Astrocyte of the hippocampus (primary cell): ENCODE measurements at places on chromosomes 16 and 17.
A peak's percentile ranks its signal among the peaks of the same experiment; 100 is the strongest.

DNA sequence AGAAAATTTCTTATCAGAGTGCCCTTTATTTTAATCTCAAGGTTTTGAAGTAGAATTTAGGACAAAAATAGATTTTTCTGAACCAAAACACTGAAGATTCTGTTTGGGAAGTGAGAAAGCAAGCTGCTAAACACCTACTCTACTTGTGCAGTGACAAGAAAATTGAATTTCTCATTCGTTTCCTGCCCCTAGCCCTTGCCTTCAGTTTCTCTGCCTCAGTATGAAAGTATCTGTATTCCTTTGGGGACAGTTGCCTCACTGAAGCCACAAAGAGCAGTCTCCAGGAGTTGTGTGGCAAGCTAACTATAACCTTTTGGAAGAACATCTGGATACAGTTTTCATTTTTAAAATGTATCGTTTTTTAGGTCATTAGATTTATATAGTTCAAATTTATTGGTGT is 19.7 kb downstream of the MOSMO start:
- no peak for DNase-seq

GRCh38 chr17:72945473-72945872 is 147.0 kb downstream of the SLC39A11 start:
- DNase-seq = no peak

GRCh38 chr16:19837331-19837980 is 47.2 kb downstream of the GPRC5B start:
- peak; percentile 31 for DNase-seq

DNA sequence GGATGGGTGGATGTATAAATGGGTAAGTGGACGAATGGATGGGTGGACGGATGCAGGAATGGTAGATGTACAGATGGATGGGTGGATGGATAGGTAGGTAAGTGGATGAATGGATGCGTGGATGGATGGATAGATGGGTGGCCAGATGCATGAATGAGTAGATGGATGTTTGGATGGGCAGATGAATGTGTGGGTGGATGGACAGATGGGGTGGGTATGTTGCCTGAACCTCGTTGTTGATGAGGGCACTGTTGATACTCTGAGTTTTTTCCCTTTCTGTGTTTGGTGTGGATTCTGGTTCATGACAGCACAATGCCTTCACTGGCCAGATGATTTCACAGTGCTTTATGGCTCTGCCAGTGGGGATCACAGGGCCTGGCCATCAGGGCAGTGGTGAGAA is 208.3 kb downstream of the NPIPB11 start:
- no peak for DNase-seq

DNA sequence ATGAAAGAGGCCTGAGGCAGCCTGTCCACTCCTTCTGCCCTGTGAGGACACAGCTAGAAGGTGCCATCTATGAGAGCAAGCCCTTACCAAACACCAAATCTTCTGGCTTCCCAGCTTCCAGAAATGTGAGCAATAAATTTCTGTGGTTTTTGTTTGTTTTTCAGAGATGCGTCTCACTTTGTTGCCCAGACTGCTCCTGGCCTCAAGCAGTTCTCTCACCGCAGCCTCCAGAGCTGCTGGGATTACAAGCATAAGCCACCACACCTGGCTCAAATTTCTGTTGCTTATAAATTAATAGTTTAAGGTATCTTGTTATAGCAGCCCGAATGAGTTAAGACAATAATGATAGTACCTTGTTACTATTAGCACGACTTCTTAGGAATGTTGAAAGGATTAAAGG is 12.5 kb upstream of the SLC16A11 start:
- peak; percentile 71 for DNase-seq

DNA sequence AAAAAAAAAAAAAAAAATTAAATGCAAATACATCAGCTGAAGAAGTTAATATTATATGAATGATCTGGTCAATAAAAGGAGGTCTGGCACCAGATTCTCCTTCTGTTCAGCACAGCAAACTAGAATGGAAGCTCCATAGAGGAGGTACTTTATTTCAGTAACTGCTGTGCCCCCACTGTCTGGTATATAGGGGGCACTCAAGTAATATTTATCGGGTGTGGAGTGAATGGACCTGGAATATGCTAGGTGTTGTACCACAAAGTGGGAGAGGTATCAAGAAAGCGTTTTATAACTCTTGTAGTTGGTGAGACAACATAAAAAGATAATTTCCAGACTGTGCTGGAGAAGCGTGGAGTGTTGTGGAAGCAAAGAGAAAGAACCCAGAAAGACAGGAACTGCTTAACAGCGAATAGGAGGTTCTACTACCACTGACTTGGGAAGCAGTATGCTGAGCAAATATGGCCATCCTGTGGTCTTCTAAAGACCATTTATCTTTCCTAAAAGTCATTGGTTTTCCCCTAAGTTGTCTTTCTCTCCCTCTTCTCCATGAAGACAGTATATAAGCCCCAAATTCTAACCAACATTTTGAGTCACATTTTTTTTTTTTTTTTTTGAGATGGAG is 12.2 kb upstream of the PRKCA start:
- no peak for DNase-seq

DNA sequence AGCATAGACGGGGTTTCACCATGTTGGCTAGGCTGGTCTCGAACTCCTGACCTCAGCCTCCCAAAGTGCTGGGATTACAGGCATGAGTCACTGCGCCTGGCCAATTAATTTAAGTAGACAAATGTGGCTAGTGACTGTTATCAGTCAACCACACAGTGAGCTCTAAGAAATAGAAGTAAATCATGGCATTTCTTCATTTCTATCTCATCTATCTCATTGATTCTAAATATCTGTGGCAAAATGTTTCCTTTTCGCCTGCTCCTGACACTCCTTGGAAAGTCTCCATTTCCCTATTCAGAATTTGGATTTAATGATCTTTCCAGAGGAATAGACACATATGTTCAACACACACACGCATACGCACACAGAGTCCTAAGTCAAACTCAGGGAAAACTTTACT is 81.3 kb downstream of the HIC1 start:
- peak; percentile 24 for DNase-seq

DNA sequence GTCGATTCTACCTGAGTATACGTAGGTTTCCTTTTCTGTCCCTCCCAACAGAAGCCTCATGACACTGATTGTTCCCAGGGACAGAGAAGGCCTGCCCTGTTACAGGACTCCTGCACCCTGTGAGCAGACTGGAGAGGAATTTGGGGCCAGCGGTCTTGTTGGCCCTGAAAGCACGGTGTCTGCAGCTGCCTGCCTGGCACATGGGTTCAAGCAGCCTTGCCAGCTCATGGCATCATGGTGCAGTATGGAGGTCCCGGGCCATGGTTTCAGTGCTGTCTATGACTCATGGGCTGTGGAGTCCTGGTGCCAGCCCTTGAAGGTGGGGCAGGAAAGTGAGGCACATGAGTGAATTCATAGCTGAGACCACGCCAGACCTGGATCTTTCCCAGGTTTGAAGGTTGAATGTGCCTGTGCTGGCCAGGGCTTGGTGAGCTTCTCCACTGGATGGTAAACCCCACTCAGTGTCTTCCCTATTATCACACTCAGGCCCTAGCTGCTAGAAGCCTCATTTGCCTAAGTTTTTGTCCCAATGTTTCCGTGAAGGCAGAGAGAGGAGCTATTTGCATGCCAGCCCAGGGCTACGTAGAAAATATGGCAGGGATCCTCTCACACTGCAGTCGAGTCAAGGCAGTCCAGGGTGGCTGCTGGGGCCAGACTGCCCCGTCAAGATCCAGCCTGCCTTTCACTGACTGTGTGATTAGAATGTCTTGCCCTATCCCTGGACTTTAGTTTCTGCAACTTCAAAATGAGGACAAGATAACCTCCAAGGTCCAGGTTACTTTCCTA is 277.2 kb upstream of the CCL2 start:
- DNase-seq = no peak

DNA sequence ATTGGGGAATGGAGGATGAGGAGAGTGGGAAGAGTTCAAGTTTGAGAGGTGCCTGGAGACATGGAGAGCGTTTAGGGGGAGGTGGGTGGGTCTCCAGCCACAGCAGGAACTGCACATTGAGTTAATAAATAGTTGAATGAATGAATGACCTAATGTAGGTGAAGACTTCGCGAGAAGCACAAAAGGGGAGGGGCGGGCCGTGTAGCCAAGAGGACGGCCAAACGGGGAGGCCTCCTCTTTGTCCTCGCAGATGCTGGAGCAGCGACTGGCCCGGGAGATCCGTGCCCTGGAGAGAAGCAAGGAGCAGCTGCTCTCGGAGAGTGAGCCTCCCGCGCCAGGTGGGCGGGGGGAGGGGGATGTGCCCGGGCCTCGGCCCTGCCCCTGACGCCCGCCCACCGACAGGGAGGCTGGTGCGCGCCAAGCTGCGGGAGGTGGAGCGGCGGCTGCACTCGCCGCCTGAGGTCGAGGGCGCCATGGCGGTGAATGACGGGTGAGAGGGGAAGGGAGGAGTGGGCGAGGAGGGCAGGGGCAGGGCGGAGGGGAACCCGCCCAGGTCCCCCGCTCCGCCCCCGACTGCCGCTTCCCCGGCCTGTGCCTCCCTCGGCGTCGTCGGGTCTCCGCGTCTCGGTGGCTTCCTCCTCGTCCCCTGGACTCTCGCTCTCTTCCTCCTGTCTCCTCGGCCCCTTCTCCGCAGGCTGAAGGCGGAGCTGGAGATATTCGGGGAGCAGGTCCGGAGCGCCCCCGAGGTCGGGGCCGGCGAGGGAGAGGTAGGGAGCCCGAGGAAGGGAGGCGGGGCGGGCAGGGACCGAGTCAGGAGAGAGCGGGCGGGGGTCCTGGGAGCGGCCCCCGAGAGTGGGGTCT is 12.9 kb downstream of the SYCE1L start:
- DNase-seq = peak; percentile 80

DNA sequence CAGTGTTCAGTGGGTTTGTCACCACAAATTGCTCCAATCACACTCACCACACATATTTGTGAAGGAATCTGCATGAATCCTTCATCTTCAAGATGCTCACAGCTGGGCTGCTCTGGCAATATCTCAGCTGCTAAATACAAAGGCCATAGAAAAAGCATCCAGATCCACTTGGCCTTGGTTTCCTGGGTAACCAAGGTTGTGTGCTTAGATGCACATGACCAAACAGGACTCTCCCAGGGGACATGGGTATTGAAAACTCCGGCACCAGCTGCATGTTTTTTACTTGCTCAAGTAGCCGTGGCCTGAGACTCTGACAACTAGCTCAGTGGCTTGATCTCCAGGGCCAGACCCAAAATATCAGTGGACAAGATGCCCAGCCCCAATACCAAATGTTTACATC is 131.3 kb downstream of the CBLN1 start:
- no peak for DNase-seq

GRCh38 chr16:86584726-86585721 is 6.7 kb downstream of the FOXL1 start:
- peak; percentile 80 for DNase-seq

GRCh38 chr16:1527836-1528811 is 5.3 kb upstream of the TMEM204 start:
- DNase-seq = peak; percentile 35

GRCh38 chr17:19533718-19534561 is at the start of gene SLC47A1:
TSS of gene SLC47A1 (plus strand) at chr17:19533854. CDS start at chr17:19533940, 86 bp downstream.
- DNase-seq = peak; percentile 75

DNA sequence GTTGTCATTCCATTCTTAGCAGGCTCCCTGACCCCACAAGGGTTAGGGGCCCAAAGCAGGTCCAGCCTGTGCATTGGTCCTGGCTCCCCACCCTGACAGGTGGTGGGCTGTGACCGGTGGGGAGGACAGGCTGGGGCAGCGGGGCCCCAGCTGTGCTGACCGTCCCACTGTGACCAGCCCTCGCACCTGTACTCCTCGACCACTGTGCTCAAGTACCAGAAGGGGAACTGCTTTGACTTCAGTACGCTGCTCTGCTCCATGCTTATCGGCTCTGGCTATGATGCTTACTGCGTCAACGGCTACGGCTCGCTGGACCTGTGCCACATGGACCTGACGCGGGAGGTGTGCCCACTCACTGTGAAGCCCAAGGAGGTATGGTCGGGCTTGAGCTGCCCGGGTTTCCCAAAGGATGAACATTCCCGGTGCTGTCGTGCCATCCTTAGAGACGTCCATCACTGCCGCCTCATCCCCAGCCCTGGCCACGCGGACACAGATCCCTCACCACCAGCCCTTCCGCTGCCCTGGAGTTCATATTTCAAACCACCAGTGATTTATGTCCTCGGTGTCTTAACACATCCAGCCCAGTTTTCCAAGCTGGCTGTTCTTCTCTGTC is 7.3 kb downstream of the DRC7 start:
- DNase-seq = no peak

- no peak for DNase-seq
Measured at GRCh38 chr17:2022647-2023240, 2.4 kb downstream of the RTN4RL1 start.

DNA sequence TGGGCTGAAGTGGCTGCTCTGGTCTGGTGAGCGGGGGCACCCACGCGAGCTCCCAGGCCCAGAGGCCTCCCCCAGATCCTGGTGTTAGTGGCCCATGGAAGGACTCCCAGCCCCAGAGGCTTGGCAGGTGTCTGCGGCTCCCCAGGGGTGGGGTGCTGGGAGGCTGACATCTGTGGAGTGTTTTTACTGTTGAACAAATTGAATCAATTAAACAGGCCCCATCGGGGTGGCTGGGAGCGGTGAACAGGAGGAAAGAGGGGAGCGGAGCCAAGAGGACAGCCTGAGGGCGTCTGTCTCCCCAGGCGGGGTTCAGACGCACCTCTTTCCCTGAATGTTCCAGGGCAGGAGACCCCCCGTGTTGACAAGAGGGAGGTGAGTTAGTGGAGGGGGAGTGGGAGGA is 29.9 kb downstream of the ACTG1 start:
- DNase-seq = no peak

- DNase-seq = no peak
Measured at GRCh38 chr16:88957887-88958577, 19.0 kb downstream of the CBFA2T3 start.

- no peak for DNase-seq
Measured at GRCh38 chr16:31360251-31360650, 5.3 kb downstream of the ITGAX start.

GRCh38 chr16:86497551-86498021 is 12.7 kb upstream of the FOXF1 start:
- no peak for DNase-seq

- no peak for DNase-seq
Measured at GRCh38 chr17:80646328-80646727, 101.7 kb downstream of the RPTOR start.

DNA sequence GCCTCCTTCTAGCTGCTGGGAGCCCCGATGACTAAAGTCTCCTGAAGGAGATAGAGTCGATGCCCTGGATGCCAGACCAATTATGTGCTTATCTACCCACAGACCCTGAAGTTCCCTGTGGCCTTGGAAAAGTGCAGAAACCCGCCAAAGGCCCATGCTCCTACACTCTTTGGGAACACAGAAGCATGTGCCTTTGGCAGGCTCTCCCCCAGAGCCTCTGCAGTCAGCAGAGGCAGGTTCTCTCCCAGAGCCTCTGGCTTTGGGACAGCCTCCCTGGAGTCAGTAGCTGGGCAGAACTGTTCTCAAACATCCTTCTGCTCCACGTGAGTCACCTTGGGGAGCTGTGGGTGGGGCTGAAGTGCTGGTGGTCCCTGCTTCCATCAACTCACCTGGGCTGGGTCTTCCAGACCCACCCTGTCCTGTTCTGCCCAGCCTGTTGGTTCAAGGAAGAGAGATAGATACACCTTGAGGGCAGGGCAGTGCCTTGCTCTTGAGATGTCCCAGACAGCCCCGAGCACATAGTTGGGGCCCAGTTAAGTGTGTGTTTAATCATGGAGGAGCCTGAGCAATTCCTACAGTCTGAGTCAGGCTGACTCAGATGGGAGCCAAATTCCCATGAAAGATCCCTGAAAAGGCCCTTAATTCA is 3.2 kb upstream of the CDK5RAP3 start:
- peak; percentile 83 for DNase-seq

GRCh38 chr17:58121925-58122324 is 26.3 kb upstream of the OR4D1 start:
- DNase-seq = peak; percentile 53

- DNase-seq = no peak
Measured at GRCh38 chr17:45930420-45930951, 36.1 kb downstream of the MAPT start.

- DNase-seq = no peak
Measured at GRCh38 chr17:38435795-38436194, 7.5 kb downstream of the ARHGAP23 start.
